Ascending aorta (tissue), 2 donors: ENCODE measurements at places on chromosomes 4 and X. TPM values are rescaled to one million over a fixed set of nuclear protein-coding genes. Genes with fewer than 3 reads are reported as not detected.

DNA sequence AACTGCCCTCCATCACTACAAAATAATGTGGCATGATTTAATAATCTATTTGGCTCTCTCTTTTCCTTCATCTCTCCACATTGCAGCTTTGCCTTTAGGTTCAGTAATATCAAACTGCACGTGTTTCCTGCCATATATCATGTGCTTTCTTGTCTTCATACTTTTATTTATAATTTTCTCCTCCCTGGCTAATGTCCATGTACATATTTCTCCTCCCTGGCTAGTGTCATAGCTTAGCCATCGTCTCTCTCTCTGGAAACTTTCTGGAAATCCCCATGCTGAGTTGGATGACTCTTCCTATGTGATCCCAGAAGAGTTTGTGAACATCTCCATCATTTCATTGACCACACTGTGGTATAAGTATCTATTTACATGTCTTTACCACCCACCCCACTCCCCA, 21.3 kb upstream of the PDGFC start:
- H3K36me3 ChIP-seq, result no peaks in the 10 kb centered on the region
- DNase-seq, result no peak
- H3K4me3 ChIP-seq, result no peak overlapping the region
- H3K27ac ChIP-seq, result no peak overlapping the region
- H3K4me1 ChIP-seq, result no peaks in the 10 kb centered on the region

The TCP11X2 gene
- total RNA-seq, result not detected

DNA sequence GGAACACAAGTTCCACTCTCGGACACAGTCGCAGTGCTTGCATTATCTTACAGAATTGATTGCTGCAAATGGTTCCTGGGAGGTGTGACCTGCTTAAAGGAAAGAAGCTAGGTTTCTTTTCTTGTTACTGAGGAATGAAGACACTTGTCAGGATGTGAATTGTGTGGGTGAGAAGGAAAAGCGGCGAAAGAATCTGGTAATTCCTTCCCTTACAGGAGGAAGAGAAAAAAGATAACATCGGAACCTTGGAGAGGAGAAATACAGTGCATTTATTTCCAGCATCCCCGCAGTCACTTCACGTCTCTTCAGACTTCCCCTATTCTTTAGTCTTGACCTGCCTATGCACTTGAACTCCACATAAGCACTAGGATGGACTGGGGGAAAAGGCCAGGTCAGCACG, 389 bp upstream of the CCSER1 start:
- H3K27me3 ChIP-seq, result no peaks in the 10 kb centered on the region
- DNase-seq, result no peak
- H3K27ac ChIP-seq, result no peak overlapping the region
- H3K36me3 ChIP-seq, result no peaks in the 10 kb centered on the region

DNA sequence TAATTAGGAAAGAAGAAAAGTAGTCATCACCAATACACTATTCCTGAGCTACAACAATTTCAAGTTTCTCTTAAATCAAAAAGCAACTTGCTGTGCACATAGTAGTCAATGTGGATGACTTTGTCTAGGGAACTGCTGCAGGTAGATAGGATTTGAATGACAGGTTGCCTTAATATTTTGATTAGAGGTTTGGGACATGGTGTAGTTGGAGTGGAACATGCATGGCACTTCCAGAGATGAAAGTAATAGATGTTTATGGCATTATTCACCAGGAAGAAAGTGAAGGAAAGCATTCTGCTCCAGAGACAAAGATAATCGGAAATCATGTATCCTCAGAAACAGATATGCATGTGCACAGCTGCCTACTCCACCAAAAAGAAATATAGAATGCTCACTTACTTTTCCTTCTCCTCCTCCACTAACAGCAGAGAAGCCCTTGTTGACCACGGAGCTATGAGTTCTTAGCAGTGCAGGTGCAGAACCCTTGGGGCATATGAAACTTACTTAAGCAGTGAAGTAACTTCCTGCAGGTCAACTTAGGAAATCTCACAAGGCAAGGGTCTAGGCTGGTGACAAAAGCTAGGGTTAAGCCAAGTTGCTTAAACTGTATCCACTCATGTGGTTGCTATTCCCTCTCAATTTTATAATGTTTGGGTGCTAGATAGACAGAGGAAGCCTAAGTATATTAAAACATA, 390.8 kb downstream of the HNRNPD start:
- H3K27me3 ChIP-seq, result no peaks in the 10 kb centered on the region
- DNase-seq, result no peak
- no peak overlapping the region for H3K27ac ChIP-seq
- H3K36me3 ChIP-seq, result no peaks in the 10 kb centered on the region
- no peaks in the 10 kb centered on the region for H3K4me1 ChIP-seq
- no peak overlapping the region for H3K4me3 ChIP-seq

DNA sequence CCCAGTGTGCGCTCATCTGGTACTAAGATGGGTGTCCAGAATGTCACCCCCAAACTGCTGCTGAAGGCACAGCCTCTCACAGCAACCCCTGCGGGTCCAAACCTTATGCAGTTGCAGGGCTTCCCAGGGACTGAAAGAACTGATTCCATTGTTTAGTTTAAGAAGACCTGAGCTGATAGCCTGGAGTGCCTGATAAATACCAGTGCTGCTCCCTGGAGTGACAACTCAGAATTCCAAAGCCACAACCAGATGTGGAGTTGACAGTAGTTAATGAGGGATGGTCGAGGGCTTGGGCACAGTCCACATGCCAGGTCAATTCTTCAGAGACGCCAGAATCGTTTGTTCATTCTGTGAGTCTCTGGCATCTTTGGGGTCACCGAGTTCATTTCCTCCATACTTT, 71.2 kb downstream of the LNX1 start:
- H3K36me3 ChIP-seq, result no peaks in the 10 kb centered on the region
- no peaks in the 10 kb centered on the region for H3K4me1 ChIP-seq
- no peak overlapping the region for H3K27ac ChIP-seq
- H3K27me3 ChIP-seq, result no peaks in the 10 kb centered on the region
- DNase-seq, result no peak

DNA sequence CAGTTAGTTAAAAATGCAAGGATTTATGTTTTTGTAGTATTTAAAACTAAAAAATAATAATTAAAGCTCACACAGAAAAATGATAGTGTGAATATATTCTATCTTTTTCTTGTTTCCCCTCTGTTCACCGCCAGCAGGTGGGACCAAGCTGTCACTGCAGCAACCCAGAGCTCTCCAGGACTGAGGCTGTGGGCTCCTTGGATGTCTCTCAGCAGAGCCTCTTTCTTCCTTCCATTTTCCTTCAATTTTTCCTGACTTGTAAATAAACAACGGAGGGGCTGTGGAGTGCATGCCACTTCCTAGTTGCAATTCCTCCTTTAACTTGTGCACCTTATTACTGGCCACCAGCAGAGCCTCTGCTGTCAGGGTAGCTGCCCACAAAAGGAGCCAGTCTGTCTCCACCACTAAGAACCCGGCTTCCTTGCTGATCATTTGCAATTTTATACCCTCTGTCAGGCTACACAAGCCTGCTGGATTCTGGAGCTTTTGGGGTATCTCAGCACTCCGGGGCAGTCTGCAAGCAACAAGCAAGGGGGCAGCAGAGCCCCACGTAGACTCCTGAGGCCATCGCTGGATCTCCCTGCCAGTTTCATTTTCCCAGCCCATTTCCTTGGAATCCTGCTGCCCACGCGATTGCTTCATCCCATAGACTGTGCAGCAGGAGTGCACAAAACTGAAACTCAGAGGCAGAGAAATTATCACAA, 1467.4 kb downstream of the C4orf33 start:
- no peak for DNase-seq
- H3K36me3 ChIP-seq, result no peaks in the 10 kb centered on the region
- no peaks in the 10 kb centered on the region for H3K4me1 ChIP-seq
- peak overlapping the region; percentile 28 for H3K4me3 ChIP-seq

The UPF3B gene
- not detected for total RNA-seq

- no peaks in the 10 kb centered on the region for H3K36me3 ChIP-seq
- DNase-seq, result no peak
- H3K4me1 ChIP-seq, result no peaks in the 10 kb centered on the region
- peaks cover 5% of the 10 kb centered on the region for H3K27me3 ChIP-seq
- H3K4me3 ChIP-seq, result no peak overlapping the region
- H3K27ac ChIP-seq, result no peak overlapping the region
Observed at GRCh38 chr4:3874525-3875110, 108.4 kb downstream of the ADRA2C start.

- no peaks in the 10 kb centered on the region for H3K4me1 ChIP-seq
- H3K27ac ChIP-seq, result no peak overlapping the region
Observed at GRCh38 chr4:30002341-30002740, 717.8 kb upstream of the PCDH7 start.

- no peak overlapping the region for H3K27ac ChIP-seq
- H3K4me3 ChIP-seq, result no peak overlapping the region
- no peaks in the 10 kb centered on the region for H3K36me3 ChIP-seq
- no peaks in the 10 kb centered on the region for H3K27me3 ChIP-seq
- no peaks in the 10 kb centered on the region for H3K4me1 ChIP-seq
Observed at GRCh38 chr4:8283631-8284121, 14.1 kb downstream of the HTRA3 start.

DNA sequence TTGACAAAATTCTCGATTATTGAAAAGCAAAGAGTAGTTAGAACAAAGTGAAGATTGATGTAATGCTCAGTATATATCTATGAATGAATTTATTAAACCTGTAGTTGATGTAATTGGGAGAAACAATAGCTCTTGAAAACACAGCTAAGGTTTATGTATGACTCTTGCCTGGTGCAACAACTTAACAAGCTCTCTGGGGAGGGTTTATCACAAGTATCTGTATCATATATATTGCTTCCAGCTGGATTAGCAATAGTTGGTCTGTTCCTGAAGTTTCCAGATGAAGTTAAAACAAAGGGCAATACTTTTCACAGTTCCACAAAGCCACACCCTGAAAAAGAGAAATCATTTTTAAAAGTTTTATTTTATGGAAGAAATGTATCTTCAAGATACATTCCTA, 91.4 kb downstream of the ARSJ start:
- peaks cover 3% of the 10 kb centered on the region for H3K4me1 ChIP-seq
- H3K36me3 ChIP-seq, result no peaks in the 10 kb centered on the region
- no peaks in the 10 kb centered on the region for H3K27me3 ChIP-seq
- DNase-seq, result no peak
- no peak overlapping the region for H3K27ac ChIP-seq

- H3K4me3 ChIP-seq, result no peak overlapping the region
- no peak for DNase-seq
- no peaks in the 10 kb centered on the region for H3K4me1 ChIP-seq
Observed at GRCh38 chr4:136306361-136306760, 1225.9 kb downstream of the PCDH18 start.

- peak; percentile 64 for DNase-seq
- H3K4me3 ChIP-seq, result peak overlapping the region; percentile 88
- H3K27me3 ChIP-seq, result no peaks in the 10 kb centered on the region
- no peaks in the 10 kb centered on the region for H3K36me3 ChIP-seq
Observed at GRCh38 chr4:68349279-68349648, 626 bp downstream of the YTHDC1 start.

DNA sequence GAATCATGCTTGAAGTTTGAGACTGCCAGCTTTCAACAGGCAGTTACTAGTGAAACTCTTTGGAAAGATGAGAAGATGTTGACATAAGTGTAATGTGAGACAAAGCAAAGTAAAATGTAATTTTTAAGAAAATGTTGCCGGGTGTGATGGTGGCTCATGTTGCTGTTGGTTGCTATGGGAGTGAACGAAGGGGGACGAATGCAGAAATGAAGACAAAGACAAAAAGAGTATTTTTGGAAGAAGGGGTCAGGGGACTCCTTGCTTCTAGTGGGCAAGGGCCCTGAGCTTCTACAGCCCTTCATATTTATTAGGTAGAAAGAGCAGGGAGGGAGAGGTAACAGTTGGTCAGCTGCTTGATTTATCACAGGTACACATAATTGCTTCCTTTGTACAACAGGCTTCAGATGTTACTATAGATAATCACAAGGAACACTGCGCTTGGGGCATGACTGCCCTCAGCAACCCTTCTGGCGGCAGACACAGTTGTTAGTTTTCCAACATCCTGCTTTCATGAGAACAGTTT, 11.9 kb upstream of the UGDH start:
- peaks cover under 1% of the 10 kb centered on the region for H3K36me3 ChIP-seq
- H3K4me1 ChIP-seq, result no peaks in the 10 kb centered on the region
- H3K27me3 ChIP-seq, result no peaks in the 10 kb centered on the region
- H3K27ac ChIP-seq, result no peak overlapping the region
